MV-4-11 (cell line): ENCODE measurements at places on chromosomes 4 and X.

DNA sequence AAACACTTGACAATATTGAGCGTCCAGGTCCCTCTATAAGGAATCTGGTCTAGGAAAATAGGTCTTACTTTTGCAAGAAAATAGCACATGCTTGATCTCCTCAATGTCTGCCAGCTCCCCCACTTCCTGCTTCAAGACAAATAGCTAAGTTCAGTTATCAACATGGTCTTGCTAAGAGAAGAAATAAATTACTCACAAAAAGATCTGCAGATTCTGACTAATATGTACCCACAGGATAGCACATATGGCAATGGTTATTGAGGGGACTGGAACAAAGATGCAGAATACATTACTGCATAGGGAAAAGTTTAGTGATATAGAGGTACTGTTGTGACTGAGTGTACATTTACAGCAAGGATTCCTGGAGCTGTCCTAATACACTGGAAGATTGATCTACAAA, 457.5 kb upstream of the GRID2 start:
- DNase-seq, result no peak

- no peak for DNase-seq
Measured at GRCh38 chr4:106421441-106422296, 53.1 kb upstream of the GIMD1 start.

GRCh38 chr4:123871341-123871740, 474.7 kb downstream of the SPRY1 start:
- DNase-seq, result no peak

GRCh38 chr4:100113732-100114131, 76.5 kb downstream of the DDIT4L start:
- peak; percentile 80 for DNase-seq

- DNase-seq, result no peak
Measured at GRCh38 chr4:5823542-5824211, 69.2 kb downstream of the CRMP1 start.

DNA sequence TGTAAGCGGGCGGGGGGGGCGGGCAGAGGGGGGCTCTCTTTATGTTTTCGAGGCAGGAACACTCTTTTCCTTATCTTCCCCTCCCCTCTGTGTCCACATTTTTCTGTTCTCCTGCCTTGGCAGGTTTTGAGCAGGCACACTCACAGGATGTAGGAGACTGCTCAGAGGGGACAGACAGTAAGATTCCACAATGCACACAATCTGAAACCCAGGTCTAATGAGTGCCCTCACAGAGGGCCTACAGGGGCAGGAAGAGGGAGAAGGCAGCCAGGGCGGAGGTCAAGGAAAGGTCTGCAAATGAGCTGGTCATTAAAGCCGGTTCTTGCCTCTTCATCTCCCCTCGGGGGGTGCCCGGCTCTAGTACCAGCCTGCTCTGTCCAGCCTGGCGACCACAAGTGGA, 106.1 kb upstream of the ATP6AP2 start:
- no peak for DNase-seq

DNA sequence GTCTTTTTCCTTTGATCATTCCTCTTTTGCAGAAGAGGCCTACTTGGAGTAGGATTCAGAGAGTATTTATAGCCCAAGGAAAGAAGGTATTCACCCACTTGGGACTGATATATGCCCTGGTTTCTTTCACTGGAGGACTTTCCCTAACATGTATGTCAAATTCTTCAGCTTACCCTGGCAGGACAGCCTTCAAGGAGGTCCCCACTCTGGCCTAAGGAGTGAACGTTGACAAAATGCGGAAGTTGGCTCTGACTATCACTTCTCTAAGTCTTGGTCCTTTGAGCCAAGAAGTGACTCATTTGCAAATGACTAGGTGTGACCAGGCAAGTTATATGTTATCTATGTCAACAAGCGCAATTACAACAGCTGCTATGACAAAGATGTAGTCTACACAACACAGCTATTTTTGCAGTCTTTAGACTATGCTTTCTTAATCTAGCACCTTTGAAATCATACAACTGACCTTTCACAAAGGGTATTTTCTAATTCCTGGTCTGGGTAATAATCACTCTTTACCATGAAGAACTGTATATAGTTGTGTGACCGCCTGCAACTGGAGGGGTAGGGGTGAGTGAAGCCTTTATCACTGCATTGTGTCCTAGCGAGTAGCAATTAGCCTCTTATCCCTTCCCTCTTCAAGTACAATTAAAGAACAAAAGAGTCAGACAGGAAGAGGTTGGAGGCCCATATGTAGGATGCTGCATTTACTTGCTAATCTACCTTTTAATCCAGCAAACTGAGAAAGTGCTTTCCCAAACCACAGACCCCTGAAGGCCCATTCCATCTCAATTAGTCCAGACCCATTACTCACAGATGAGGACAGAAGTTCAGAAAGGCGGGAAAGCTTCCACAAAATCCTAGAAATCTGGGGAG, 50.1 kb downstream of the RASGEF1B start:
- peak; percentile 96 for DNase-seq

- DNase-seq, result peak; percentile 11
Measured at GRCh38 chr4:54930226-54930625, 195.2 kb downstream of the KDR start.

DNA sequence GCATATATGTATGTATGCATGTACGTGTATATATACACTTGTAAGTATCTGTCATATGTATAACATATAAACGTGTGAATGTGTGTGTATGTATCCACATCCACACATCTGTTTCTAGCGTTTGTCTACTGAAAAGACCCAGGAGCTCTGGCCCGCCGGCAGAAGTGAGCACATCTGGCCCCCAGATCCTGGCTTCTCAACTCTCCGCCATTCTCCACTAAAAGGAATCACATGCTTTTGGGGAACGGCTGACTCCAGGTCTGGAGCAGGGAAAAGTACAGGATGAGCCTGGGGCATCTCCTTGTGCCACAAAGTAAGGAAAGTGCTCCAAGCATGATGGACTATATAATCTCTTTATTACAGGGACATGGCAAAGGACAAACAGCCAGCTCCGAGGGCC, 143.7 kb downstream of the AFAP1 start:
- no peak for DNase-seq

DNA sequence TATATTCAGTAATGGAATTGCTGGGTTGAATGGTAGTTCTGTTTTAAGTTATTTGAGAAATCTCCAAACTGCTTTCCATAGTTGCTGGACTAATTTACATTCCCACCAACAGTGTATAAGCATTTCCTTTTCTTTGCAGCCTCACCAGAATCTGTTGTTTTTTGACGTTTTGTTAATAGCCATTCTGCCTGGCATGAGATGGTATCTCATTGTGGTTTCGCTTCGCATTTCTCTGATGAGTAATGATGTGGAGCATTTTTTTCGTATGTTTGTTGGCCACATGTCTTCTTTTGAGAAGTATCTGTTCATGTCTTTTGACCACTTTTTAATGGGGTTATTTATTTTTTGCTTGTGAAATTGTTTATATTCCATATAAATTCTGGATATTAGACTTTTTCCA, 13.6 kb upstream of the MAGED4B start:
- no peak for DNase-seq

DNA sequence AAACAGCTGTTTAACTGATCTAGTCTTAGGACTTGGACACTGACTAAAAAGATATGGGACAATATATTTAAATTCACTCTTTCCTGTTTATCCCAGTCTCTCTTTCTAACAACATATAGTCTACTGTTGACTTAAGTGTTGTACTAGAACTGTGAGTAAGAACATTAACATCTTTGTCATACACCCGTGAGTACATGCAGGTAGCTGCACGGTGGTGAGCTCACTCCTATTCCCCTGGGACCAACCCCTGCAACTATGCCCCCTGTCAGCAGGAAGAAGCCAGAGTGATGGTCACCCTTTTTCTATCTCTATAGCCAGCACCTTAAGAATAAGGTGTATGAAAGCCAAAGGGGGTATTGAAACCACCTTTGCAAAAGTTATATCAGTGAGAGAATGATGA, 17.6 kb downstream of the TBL1X start:
- DNase-seq, result no peak

GRCh38 chr4:63965875-63966274, 443.4 kb downstream of the TECRL start:
- DNase-seq, result no peak

DNA sequence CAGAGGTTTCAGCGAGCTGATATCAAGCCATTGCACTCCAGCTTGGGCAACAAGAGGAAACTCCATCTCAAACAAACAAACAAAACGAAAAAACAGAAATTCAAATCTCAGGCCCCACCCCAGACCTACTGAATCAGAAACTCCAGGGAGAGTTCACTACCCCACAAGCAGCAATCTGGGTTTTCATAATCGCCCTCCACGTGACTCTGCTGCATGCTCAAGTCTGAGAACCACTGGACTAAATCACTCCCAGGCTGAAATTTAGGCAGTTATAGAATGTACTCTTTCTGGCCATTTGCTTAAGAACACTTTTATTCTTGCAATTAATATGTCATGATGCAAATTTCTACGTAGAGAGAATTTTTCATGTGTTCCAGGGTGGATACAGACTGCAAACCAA, 287.3 kb downstream of the USP46 start:
- no peak for DNase-seq

- DNase-seq, result no peak
Measured at GRCh38 chr4:184962125-184962638, 56.1 kb upstream of the HELT start.

GRCh38 chrX:119853444-119853843, 681 bp upstream of the UPF3B start:
- DNase-seq, result no peak

GRCh38 chrX:6021316-6022091, 207.2 kb downstream of the NLGN4X start:
- no peak for DNase-seq

DNA sequence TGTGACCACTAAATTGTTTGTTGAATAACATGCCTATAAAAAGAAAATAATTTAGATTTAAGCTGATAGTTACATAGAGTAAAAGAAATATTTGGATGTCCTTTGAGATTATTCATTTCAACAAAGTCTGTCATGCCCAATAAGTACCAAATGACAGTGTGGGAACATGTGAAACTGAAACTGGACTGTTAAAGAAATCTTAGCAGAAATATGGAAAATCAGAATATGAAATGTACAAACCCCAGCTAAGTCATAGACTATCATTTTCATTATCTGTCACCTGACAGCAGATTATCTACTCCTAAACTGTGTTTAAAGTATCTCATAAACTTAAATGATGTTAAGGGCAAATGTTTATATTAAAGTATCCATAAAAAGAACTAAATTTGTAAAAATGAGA, 437.8 kb upstream of the FAM241A start:
- DNase-seq, result no peak

GRCh38 chrX:151977009-151977408, 2.5 kb upstream of the GABRE start:
- DNase-seq, result no peak

GRCh38 chr4:74628852-74629620, 165.3 kb downstream of the BTC start:
- peak; percentile 97 for DNase-seq

DNA sequence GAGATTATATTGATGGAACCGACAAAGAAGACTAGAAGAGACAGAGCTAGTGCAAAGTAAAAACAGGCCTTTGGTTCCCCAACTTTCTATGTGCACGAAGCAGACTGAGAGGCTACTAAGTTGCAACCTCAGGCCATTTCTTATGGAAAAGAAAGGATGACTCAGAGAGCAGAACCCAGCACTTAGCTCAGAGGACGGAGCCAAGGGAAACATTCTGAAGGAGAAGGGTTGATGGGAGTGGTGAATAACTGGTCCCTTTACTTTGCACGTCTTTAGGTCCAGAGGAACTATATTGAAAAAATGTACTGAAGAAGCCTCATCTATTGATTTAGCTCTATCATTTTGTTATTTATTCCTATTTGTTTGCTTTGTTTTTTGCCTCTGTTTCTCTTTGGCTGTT, 182.1 kb downstream of the CPE start:
- DNase-seq, result no peak
